ENCODE measurements at places on chromosomes 3 and 15.

GRCh38 chr3:131976448-131976847 is 58.4 kb downstream of the CPNE4 start:
- no peak for DNase-seq

DNA sequence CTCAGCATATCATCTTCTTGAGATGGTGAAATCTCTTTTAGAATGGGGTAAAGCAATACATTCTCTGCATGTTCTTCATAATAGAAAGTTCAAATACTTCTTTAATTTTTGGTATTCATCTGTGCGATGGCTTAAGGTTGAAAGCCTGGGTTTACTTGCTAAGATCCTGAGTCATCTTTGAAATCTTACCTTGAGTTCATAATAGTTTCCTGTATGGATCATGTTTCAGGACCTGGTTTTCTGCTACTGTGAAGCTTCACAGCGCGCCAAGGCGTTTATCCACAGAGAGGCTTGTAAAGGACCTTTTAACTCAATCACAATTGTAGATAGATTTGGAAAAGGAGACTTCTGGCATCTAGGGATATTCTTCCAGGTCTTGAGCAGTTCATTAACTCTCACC is 39.0 kb downstream of the MED12L start:
- no peak for DNase-seq

GRCh38 chr3:113200946-113201345 is 10.4 kb upstream of the BOC start:
- no peak for DNase-seq

DNA sequence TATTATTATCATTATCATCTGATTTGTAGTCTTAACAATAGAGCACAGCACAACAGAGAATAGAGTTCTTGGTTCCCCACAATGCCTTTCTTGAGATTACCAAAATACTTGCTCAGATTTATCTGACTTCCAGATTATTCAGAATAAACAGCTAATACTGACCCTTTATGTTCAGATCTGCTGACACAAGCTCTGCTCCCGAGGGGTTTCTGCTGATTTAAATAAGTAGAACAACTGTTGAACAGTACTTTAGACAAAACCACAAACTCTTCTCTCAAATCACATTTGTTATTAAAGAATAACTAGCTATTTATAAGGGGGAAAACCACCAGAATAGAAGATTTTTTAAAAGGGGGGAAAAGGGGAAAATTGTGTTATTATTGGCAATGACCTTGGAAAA is 380.2 kb upstream of the ATP11B start:
- no peak for DNase-seq

- DNase-seq: no peak
Observed at GRCh38 chr15:99182791-99183190, 66.6 kb downstream of the TTC23 start.

GRCh38 chr15:47414207-47414606 is 303.1 kb upstream of the SEMA6D start:
- DNase-seq: no peak

- DNase-seq: no peak
Observed at GRCh38 chr15:62392376-62392775, 227.3 kb upstream of the C2CD4B start.

DNA sequence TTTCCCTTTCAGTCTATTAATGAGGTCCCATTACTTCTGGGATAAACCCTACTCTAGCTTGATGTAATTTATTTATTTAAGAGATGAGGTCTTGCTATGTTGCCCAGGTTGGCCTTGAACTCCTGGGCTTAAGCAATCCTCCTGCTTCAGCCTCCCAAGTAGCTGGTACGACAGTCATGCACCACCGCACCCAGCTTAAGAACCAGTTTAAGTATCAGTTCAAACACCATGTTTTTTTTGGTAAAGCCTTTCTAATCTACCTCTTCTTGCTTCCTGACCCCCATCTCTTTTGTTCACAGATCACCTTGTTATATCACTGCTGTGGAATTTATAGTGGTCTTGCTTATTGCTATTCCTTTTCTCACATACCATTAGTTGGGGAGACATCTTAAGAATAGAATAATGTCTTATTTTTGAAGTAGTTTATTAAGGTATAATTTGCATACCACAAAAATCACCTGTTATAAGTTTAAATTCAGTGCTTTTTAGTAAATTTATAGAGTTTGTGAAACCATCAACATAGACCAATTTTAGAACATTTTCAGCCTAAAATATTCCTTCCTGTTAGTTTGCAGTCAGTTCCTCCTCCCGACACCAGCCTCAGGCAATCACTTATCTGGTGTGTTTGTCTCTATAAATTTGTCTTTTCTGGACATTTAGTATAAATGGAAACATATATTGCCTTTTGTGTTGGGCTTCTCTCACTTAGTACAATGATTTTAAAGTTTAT is 257.9 kb downstream of the PDCD6IP start:
- DNase-seq: no peak

DNA sequence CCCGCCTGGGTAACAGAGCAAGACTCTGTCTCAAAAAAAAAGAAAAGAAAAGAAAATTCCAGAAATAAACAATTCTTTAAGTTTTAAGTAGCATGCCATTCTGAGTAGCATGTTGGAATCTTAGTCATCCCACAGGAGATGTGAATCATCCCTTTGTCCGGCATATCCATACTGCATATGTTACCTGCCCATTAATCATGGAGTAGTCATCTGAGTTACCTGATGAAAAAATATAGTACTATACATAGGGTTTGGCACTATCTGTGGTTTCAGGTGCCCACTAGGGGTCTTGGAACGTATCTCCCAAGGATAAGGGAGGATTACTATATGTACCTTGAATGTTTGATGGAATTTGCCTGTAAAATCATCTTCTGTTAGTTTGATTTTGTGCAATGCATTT is 6.3 kb upstream of the CCR4 start:
- DNase-seq: no peak

GRCh38 chr3:180332608-180333007 is 269.4 kb upstream of the TTC14 start:
- no peak for DNase-seq

DNA sequence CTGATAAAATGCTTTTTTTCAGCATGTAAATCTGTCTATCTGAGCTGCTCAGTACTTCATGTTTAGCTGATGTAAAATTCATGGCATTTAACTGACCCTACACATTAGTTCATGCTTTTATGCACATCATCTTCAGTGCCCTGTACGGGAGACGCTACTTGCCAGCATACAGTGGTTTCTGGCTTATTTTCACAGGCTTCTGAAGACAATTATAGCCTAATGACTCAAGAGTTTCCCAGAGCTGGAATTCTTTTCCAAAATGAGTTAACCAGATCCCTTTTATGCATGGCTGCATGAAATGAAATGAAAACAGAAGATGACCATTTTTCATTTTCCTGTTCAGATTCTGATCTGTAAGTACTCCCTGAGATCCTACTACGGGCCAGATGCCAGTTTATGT is 1061.5 kb downstream of the ROBO2 start:
- peak; percentile 65 for DNase-seq

DNA sequence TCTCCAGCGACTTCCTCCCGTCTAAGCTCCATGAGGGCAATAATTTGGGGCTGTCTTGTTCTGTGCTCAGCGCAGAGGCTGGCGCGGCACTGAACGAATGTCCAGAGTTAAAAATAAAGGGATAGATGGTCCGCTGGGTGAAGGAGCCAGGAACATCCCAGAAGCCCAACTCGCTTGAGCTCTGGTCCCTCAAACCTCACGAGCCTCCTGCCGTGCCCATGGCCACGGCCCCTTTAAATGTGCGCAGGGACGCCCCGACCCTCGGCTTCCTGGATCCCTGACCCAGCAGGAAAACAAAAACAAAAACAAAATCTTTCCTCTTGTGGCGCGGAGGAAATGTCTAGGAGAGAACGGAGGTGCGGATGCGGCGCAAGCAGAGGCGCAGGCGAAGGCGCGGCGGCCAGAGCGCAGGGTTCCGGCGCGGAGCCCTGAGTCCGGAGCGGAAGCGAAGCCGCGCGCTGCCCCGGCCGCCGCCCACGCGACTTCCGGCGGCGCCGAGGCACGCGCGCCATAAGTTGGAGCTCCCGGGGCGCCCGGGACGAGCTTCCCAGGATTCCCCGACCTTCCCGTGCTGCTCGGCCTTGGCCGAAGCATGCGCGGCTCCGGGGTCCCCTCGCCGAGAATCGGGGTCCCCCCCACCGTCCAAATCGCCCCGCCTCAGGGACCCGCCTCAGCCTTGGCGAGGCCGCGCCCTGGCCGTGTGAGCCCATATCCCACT is 52.9 kb upstream of the WNT7A start:
- no peak for DNase-seq

DNA sequence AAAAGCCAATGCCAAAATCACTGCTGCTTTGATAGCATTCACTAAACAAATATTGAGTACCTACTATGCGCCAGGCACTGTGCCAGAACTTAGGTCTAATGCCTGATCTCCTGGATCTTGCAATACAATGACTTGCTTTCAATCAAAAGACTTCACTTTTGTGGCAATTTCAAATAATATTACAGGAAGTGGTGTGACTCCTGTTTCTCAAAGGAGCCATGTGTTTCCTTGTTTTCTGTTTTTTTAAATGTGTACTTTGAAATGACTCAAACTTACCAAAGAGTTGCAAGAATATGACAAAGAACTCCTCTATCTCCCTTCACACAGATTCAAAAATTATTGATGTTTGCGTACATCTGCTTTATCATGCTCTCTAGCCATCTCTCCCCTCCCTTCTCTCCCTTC is 18.3 kb downstream of the OSBPL10 start:
- DNase-seq: no peak

GRCh38 chr3:35643495-35643894 is 4.2 kb downstream of the ARPP21 start:
- no peak for DNase-seq

GRCh38 chr3:25483456-25483855 is 55.4 kb downstream of the RARB start:
- DNase-seq: no peak

- DNase-seq: no peak
Observed at GRCh38 chr3:14283092-14283812, 104.6 kb downstream of the LSM3 start.

Data from AG04449 (cell line).